IMR-90 (cell line): ENCODE measurements at places on chromosomes 6 and 20.

DNA sequence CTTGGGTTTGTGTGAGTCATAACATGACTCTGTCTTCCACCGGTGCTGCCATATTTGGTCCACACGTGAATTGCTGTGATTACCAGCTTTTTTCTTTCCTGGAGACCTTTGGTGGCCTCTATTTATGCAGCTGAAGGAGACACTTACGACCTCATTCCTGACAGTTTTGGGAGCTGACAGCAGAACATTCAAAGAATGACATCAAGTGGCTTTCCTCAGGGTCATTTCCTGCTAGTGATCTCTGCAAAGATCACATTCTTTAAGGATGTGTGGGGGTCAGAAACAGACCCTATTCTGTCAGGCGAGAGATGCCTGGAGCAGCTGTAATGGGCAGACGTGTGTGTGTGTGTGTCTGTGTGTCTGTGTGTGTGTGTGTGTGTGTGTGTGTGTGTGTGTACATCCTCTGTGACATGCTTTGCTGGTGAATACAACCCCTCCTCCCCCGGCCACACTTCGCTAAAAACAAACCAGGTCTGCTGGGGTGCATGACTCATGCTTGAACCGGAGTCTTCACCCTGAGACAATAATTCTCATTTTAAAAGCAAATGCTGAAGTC is 115.6 kb downstream of the TMEM170B start:
- DNase-seq = peak; percentile 97

DNA sequence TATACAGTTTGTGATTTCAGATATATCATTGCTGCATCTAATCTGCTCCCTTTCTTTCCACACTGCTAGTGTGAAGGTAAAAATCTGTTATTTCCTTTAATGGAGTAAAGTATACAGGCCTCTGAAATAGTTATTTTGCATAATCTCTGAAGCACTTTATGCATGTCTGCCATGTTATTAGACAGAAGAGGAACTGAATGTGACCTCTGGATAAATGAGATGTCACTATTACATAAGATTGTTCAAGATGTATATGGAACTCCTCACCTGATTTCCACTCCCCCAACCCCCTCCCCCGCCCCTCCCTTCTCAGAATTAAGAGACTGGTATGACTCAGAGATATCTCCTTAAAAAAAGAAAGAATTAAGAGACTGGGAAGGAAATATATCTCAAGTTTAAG is 26.3 kb downstream of the SERINC1 start:
- DNase-seq = no peak

DNA sequence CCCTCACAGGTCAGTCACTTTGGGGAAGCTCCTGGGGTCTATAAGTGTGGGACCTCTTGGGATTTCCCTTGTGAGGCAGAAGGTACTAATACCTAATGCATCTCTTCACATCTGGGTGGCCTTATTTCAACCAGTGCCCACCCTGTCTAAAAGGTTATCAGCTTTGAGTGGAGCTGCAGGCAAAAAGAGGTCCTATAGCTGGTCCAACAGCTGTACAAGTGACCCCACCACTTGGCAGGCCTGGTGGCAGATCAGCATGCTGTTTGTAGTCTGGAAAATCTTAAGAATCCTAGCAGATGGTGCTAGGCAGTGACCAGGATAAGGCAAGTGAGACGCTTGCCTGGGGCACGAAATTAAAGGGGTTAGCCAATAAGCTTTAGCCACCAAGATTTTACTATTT is 51.6 kb upstream of the GTSF1L start:
- DNase-seq = no peak

- DNase-seq = no peak
These were observed 43.9 kb downstream of the HDAC2 start for GRCh38 chr6:113927001-113927400.
